ENCODE measurements at places on chromosomes 2 and 18. TPM values are rescaled to one million over a fixed set of nuclear protein-coding genes. Genes with fewer than 3 reads are reported as not detected.

The CPS1 gene
- 5.5 TPM for total RNA-seq

The TRIM54 gene
- 0.32 TPM for total RNA-seq

The RESP18 gene
- not detected for total RNA-seq

The SOWAHC gene
- 12.2 TPM for total RNA-seq

The VAMP8 gene
- total RNA-seq = 29.7 TPM

The REG3G gene
- not detected for total RNA-seq

The LAMA3 gene
- total RNA-seq = 38.6 TPM

The SFT2D3 gene
- total RNA-seq = 4.3 TPM

The SNED1 gene
- 39.7 TPM for total RNA-seq

The M1AP gene
- total RNA-seq = 0.19 TPM

- no peak for DNase-seq
Observed at GRCh38 chr2:105739426-105739825, 5.3 kb upstream of the NCK2 start.

- no peak for DNase-seq
Observed at GRCh38 chr2:72938455-72938854, 21.1 kb downstream of the EMX1 start.

DNA sequence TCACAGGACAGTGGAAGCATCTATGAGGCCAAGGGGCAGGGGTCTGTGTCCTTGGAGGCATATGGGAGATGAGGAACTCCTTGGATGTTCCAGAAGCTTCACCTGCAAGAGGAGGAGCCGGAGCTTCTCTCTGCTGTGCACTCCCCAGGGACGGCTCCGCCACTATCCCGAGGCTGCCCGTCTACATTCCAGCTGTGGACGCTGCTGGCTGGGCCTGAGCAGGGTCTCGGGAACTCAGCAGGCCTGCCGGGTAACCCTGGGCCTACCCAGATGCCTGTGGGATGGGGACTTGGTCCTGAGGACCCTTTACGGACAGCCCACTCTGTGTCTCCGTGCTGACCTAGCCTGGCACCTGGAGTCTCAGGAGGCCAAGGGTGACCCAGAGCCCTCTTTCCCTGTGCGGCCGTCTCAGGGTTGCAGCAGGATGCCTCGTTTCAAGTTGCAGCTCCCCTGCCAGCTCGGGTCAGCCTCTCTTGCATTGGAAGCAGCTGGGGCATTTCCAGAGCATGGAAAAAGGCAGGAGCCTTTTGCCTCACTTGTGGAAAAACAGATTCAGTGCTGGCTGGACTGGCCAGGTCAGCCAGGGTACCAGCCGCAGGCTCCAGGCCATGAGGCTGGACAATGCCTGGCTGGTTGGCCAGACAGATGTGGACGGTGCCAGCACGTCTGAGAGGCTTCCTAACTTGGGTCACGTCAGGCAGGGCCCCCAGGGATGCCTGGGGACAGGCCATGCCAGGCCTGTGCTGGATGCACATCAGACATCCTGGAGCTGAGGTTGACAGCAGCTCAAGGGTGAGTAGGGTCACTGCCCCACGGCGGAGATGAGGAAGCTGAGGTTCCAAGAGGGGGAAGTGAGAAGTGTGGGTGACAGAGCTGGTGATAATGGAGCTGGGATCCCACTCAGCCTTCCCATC, 41.5 kb downstream of the SCTR start:
- DNase-seq = peak; percentile 82

DNA sequence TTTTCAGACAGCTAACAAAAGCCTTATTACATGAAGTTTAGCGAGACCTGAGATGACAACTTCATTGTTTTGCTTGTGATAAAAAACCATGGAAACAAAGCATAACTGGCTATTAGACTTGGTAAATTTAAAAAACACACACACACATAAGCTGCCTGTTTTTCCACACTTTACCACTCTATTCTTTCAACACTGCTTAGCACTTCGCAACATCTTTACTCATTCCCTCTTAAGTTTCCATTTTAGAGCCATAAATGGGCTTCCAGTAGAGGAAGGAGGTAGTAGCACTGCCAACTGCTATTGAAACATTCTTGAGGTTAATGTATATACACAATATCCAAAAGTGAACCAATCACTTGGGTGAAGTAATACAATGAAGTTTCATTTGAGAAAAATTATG, 54.1 kb downstream of the BAZ2B start:
- no peak for DNase-seq

DNA sequence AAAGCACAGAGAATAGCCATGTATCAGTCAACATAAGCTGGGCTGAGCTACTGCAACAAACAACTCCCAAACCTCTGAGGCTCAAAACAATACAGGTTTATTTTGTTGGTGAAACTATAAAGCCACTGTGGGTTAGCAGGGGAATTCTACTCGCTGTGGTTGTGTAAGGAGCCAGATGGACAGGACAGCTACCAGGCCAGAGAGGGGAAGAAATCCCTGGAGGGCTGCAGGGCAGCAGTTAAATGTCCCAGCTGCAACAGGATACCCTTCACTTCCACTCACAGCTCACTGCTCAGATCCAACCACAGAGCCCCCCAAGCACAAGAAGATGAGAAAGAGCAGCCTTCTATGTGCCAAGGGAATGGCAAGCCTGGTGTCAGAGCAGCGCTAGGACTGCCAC, 245.9 kb upstream of the RAB6C start:
- DNase-seq = peak; percentile 29

GRCh38 chr2:102782933-102783332, 21.1 kb downstream of the TMEM182 start:
- DNase-seq = no peak

DNA sequence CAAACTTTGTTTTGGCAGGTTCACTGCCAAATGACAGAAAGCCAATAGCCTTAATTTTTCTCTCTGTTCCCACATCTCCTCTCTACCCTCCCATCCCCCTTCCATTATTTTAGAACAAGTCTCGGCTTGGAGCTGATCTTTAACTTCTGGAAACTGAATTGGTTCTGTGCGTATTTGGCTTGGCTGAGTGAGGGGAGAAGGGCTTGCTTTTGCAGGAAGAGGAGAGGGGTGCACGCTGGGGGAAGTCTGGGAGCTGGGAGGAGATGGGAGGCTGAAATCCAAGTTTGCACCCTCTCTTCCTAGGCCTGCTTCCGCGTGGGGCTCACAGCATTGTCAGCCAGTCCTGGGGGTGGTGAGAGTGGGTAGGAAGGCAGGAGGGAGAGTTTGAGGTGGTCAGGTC, 176.1 kb upstream of the SPRED2 start:
- DNase-seq = no peak

DNA sequence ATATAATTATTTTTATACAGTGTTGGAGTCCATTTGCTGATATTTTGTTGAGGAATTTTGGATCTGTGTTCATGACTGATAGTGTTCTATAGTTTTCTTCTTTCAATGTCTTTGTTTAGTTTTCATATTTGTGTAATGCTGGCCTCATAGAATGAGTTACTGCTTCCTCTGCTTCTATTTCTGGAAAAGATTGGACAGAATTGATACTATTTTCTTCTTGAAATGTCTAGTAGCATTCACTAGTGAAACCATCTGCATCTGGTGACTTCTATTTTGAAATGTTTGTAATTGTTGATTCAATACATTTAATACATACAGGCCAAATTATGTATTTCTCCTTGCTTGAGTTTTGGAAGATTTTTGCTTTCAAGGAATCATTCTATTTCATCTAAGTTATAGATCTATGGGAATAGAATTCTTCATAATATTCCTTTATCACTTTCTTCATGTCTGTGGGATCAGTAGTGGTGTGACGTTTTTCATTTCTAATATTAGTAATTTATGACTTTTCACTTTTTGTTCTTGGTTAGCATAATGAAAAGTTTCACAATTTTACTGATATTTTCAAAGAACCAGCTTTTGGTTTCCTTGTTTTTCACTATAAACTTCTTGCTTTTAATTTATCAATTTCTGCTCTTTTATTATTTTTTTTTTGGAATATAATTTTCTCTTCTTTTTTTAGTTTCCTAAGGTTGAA, 509.9 kb upstream of the VRK2 start:
- DNase-seq = no peak

DNA sequence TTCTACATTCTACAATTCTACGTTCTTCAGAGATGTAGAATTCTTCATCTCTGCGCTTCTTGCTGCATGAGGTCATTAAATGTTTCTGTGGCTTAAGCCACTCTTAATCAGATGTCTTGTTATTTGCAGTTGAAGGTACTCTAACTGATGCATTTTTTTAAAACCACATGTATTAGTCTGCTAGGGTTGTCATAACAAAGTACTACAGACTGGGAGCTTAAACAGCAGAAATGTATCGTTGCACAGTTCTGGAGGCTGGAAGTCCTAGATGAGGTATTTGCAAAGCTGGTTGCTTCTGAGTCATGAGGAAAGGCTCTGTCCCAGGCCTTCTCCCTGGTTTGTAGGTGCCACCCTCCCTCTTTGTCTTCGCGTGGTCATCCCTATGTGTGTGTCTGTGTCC, 176.3 kb upstream of the GLI2 start:
- DNase-seq = no peak

DNA sequence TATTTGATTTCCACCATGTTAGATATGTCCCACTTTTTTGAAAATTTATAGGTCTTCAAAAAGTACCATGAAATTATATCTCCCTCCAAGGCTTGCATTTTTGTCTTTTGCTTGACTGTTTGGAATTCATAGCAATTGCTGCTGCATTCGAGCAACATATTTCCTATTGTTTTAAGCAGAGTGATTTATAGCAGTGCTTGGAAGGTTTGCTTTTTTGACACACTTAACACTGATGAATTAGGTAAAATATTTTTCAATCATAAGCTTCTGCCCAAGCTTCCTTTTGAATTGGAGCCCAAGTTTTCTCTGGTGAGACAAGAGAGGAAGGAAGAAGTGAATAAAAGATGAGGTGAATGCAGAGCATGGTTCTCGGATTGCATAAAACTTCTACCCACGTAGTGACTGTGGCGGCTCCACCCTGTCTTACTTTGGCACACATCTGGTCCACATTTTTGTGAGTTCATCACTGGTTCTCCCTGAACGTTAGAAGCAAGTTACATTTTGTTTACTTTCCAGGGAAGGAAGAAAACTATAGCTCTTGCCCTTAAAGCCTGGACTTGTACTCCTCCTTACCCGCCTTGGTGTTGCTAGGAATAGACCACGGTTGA, 667.0 kb downstream of the TSN start:
- DNase-seq = no peak

DNA sequence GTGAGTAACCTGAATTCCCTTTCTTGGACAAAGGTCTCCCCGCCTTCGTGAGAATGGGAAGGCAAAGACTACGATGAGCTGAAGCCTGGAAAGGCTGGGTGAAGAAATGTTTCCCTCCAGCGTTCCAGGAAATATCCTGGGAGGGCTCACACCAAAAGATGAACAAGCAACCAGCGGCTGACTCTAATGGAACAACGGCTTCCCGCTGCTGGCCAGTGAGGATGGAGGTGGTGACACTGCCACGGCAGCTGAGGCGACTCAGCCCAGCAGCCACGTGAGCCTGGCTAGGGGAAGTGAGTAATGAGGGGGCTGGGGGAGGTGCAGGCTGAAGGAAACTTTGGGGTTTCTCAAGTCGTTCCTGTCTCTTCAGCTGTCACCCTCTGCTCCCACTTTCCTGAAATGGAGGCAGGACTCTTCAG, 105.0 kb upstream of the SMAD7 start:
- DNase-seq = peak; percentile 93

DNA sequence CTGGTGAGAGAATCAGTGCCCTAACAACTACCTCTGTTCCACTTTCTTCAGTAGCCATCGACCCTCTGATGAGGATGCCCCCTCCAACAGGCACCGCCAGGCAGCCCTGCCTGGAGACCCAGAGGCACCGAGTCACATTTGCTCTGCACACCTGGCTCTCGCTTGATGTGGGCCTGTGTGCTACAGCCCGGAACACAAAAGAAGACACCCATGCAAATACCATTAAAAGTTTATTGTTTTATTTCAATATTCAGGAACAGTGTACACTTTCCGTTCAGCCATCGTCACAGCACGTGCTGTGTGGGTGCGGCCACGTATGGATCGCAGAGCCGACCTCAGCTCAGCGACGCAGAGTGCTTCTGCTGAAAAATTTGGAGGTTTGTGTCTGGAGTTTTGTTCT, 154.0 kb downstream of the MBP start:
- no peak for DNase-seq

DNA sequence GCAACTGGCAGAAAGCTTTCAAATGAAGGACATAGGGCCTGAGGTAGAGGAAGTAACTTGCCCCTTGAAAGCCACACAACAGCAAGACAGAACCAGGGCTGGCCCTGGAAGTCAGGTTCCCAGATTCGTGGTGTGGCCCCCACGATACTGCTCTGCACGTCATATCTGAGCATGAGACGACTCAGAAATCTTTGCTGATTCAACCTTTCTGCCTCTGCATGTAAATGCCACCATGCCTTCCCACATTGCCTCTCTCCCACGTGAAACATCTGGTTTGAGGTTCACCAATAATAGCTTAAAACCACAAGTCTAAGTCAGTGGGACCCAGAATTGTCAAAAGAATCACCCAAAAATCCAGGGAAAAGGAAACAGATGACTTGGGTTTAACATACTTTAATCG, 214.0 kb upstream of the TRIB2 start:
- DNase-seq = no peak

DNA sequence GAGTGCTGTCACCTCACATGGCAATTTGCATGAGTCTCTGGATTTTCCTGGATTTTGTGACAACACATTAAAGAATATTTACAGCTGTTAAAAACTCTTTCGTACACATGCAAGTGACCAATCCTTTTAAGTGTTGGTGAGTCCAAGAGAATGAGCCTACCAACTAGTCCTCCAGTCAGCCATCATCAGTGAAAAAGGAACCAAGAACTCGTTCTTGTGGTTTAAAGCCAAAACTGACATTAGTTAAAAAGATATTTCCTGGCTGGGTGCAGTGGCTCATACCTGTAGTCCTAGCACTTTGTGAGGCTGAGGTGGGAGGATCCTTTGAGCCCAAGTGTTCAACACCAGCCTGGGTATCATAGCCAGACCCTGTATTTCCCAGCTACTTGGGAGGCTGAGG, 215.4 kb upstream of the ITGA4 start:
- no peak for DNase-seq

- no peak for DNase-seq
Observed at GRCh38 chr2:108271691-108272253, 16.9 kb upstream of the SULT1C2 start.

GRCh38 chr2:9648821-9649220, 18.0 kb upstream of the YWHAQ start:
- no peak for DNase-seq

DNA sequence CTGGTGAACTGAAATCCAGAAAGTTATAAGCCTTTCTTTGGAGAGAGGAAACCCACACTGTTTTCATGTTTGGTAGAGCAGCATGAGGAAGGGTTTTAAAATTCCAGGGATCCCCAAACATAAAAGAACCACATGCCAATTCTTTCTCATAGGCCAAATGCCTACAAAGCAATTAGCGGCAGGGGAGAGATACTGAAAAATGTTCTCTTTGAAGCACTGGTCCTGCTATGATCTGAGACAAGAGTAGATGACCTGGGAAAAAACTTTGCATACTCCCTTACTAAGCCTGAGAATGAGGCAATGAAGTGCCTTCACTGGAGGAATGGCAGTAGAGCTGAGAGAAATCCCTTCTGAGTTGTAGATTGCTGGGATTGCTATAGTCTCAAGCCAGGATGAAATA, 1261.7 kb downstream of the DSC3 start:
- no peak for DNase-seq

GRCh38 chr2:102618452-102619413, 620 bp upstream of the SLC9A2 start:
- DNase-seq = peak; percentile 78
